ENCODE measurements at places on chromosomes 6 and 20.
A peak's percentile ranks its signal among the peaks of the same experiment; 100 is the strongest.

GRCh38 chr20:17850684-17851026 is 117.9 kb downstream of the SNX5 start:
- no peak for DNase-seq

- DNase-seq, result no peak
Observed at GRCh38 chr6:29726571-29727194, 3.4 kb downstream of the HLA-F start.

DNA sequence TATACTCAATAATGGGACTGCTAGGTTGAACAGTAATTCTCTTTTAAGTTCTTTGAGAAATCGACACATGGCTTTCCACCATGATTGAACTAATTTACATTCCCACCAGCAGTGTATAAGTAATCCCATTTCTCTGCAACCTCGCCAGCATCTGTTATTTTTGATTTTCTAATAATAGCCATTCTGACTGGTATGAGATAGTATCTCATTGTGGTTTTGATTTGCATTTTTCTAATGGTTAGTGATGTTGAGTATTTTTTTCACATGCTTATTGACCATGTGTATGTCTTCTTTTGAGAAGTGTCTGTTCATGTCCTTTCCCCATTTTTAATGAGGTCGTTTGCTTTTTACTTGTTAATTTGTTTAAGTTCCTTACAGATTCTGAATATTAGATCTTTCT is 66.5 kb downstream of the STK4 start:
- no peak for DNase-seq

DNA sequence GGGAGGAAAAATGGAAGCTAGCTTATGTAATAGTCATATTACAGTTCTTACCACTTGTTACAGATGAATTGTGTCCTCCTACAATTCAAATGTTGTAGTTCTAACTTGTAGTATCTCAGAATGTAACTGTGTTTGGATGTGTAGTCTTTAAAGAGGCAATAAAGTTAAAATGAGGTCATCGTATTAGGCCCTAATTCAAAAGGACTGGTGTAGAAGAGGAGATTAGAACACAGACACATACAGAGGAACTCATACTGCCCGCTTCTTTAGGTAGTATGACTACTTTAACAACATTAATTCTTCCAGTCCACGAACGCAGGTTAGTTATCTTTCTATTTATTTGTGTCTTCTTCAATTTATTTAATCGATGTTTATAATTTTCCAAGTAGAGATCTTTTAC is 46.5 kb upstream of the TPD52L1 start:
- DNase-seq, result no peak

DNA sequence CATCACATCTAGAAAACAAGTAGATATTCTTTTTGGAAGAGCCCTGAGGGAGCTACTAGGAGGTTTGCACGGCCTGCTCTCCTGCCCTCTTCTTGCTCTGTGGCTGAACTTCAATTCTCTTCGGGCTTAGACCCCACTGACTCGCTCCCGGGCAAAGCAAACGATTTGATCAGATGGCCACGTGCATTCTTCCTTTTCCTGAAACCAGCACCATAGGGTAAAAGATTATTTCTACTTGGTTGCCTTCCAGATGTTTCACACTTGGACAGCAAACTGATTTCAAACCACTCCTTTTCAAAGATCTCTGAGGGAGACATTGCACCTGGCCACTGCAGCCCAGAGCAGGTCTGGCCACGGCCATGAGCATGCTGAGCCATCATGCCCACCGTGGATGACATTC is at the start of gene SLC22A1:
Gene SLC22A1, plus strand, starts transcription at position 258 of the 400 bp plus-strand sequence. Its CDS starts 121 bp downstream, at position 379.
- no peak for DNase-seq

- no peak for DNase-seq
Observed at GRCh38 chr6:127177030-127177922, 58.8 kb downstream of the RSPO3 start.

- DNase-seq, result no peak
Observed at GRCh38 chr20:62143957-62144825, 622 bp downstream of the SS18L1 start.

DNA sequence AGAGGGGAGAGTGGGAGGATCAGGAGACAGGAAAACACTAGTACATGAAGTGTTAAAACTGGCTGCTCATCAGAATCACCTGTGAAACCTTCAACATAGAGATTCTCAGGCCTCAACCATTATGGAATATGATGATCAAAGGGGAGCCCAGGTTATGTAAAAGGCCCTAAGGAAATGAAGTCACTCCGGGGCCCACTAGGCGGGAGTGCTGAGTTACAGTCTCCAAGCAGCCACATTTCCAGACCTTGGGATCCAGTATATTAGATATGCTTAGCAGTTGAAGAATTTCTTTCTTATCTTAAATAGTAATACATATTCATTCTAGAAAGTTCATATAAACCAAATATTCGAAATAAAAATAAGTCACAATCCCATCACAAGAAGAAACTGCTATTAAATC is 476.3 kb downstream of the PRKN start:
- no peak for DNase-seq

GRCh38 chr6:21742238-21742660 is 148.7 kb downstream of the SOX4 start:
- DNase-seq, result no peak

DNA sequence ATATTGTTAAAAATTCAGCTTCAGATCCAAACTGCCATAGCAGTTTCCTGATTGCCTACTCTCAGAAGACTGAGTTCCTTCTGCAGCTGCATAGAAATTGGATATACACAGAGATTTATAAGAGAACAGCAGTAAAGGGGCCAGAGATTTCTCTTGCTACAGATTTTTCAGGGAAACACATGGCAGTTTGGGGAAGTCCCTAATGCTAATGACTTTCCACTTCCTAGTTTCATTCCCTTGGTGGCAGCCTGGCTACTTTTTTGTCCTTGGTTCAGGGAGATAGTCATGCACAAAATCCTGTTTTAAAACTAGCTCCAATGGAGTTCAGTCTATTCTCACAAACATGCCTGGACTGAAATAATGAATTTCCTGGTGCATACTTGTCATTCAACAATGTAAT is 125.3 kb upstream of the PLCB4 start:
- no peak for DNase-seq

DNA sequence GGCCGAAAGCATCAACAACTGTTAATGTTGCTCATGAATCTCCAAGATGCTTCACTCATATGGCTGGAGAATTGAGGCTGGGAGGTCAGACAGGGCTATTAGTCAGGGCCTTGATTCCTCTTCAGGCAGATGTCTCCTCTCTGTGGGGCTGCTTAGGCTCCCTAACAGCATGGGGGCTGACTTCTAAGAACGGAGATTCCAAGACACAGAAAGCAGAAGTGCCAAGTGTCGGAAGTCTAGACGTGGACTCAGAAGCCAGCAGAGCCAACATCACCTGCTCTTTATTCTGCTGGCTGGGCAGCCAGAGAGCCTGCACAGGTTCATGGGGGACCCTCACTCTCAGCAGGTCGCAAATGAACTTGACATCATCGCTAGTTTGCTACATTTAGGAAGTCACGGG is 279.8 kb downstream of the CDH26 start:
- no peak for DNase-seq

DNA sequence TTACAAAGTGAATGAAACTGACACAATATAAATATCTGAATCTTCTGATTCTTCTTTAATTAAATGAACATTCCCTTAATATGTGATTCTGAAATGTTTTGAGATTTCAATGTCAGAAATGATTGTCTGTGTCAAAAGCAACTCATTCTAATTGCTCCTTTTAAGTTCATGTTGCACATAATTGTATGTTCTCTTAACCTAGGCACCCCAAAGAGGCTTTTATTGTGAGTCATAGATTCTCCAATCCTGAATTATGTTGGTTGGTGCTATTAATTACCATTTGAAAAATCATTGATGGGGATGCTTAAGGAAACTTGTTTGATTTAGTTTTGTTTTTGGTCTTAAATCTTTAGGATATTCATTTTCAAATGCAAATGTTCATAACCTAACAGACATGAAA is 829.7 kb upstream of the CITED2 start:
- no peak for DNase-seq

GRCh38 chr6:39865011-39865888 is 69.0 kb downstream of the MOCS1 start:
- DNase-seq, result no peak

GRCh38 chr6:85113934-85114580 is 335.8 kb upstream of the NT5E start:
- no peak for DNase-seq

DNA sequence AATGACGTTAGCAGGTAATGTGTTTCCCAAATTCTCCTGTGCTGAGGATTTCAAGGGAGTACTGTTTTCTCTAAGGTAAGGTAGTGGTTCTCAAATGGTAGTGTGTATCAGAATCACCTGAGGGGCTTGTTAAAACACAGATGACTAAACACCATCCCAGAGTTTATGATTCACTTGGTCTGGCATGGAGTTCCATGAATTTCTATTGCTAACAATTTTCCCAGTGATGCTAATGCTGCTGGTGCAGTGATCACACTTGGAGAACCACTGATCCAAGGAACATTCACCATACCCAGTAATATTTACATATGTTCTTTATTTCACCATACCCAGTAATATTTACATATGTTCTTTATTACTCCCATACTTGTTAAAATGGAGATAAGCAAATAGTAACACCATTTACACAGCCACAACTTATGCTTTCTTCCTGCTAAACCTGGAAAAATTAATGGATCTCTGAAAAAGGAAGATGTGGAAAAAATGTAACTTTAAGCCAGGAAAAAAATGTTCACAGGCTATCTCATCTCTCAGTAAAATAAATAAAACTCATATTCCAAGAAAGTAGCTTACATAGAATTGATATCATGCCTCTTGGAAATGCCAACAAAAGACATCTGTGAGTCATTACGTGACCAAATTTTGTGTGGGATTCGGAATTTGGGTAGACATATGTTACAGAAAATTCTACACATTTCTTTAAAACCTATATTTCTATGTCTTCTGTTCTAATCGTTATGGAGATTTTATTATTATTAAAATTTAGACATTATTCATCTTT is 129.5 kb downstream of the MMUT start:
- no peak for DNase-seq

GRCh38 chr6:165694296-165694695 is 31.3 kb upstream of the PDE10A start:
- DNase-seq, result no peak

DNA sequence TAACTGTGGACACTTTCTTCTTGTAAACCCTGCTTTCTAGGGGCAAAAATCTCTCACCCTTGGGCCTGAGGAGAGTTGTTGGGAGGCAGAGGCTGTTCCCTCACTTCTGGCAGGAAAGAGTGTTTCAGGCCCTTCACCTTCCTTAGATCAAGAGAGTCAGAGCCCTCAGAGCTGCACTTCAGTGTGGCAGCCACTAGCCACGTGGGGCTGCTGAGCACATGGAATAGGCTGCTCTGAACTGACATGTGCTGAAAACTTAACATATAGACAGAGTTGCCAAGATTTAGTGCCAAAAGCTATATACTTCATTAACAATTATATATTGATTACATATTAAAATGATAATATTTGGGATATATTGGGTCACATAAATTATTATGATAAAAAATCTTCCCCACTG is 4.4 kb upstream of the LMBRD1 start:
- DNase-seq, result no peak

- DNase-seq, result peak; percentile 57
Observed at GRCh38 chr6:101393251-101393828, at the start of gene GRIK2. Gene GRIK2 (plus strand): TSS chr6:101393708.

DNA sequence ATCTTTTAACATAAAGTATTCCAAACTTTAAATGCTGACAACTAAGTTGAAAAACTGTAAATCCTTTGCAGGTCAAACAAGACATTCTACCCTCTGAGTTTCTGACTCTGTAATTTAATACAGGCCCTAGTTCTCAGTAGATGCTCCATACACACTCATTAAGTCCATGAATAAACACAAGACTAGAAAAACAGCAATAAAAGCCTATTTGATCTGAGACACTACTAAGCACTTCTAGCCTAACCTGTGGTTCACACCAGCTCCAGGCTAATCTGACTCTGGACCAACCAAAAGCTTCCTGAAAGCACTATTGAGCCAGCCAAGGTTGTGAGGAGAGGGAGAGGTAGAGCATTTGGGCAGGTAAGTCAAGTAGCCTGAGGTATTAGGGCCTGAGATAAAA is 103.9 kb downstream of the EPM2A start:
- no peak for DNase-seq

GRCh38 chr6:166348305-166348949 is 6.1 kb upstream of the SFT2D1 start:
- DNase-seq, result no peak

DNA sequence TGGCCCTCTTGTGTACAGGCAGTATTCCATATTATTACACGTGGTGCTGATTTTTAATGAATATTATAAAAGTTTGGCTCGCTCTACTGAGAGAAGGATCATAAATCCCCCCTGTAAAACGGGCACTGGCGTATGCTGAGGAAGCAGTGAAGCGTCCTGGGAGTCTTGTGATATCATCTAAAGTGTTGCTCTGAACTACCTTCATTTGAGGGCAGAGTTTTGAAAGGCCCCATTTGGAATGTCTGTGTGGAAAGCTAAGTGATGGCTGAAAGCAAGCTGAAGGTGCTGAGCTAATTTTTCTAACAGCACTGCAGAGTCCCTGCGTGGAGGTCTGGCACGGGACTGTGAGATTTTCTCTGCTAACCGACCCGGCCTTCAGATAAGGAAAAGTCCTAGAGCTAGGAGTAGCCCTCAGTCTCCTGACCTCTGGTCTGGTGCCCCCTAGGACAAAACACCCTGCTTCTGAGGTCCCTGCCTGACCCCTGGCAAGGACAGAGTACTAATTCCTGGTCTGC is 1.3 kb upstream of the BACH2 start:
- DNase-seq, result no peak

GRCh38 chr20:19692685-19693119 is 65.4 kb upstream of the RIN2 start:
- DNase-seq, result no peak

DNA sequence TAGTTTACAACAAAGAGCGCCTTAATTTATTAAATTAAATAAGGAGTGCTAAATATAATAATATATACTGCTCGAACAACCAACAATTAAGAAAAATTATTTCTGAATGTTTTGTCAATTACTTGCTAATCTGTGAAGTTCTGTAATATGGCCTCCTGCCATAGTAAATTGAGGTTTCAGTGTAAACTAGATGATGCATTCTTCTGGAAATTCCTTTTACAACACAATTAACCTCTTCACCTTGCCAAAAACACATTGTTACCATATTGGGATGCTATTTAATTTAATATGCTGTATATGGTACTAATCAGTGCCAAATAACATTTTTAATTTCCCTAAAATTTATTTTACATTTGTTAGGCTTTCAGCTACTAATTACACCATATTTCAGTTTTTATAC is 808.4 kb upstream of the CITED2 start:
- no peak for DNase-seq

All from DMS79 (cell line).